CD4-positive, alpha-beta T cell treated with Interleukin-4 for 1 hour (primary cell): ENCODE measurements at places on chromosomes 1 and 21.
A peak's percentile ranks its signal among the peaks of the same experiment; 100 is the strongest.

DNA sequence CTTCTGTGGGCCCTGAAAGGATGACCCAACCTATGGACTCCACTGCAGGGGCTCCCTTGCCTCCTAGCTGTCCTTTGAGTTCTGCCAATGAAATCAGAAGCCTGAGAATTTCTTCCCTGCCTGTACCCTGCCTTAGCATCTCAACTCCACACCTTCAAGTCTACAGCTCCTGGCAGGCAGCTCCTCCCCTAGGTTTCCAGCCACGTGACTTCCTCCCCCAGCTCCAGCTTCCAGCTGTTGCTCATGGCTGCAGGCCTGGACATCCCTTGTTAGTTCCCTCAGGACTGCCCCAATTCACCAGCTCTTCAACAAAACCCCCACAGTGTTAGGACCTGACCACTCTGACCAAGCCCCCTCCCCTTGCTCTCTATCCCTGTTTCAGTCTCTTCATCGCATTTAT lies 2.4 kb downstream of the RCAN1 start:
- DNase-seq = no peak

DNA sequence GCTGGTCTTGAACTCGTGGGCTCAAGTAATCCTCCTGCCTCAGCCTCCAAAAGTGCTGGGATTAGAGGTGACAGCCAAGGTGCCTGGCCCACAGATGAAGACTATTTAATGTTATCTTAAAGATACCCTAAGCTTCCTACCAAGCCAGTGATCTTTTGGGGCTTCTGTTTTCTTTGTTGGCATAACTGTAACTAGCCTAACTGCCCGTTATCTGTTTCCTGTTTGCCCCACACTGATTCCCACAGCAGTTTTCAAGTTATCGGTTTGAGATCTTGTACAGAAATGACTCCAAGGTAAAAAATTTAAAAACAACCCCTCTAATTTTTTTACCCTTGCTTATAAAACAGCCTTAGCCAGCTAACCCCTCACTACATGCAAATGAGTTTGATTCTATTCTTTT lies 12.4 kb downstream of the SELL start:
- peak; percentile 53 for DNase-seq

DNA sequence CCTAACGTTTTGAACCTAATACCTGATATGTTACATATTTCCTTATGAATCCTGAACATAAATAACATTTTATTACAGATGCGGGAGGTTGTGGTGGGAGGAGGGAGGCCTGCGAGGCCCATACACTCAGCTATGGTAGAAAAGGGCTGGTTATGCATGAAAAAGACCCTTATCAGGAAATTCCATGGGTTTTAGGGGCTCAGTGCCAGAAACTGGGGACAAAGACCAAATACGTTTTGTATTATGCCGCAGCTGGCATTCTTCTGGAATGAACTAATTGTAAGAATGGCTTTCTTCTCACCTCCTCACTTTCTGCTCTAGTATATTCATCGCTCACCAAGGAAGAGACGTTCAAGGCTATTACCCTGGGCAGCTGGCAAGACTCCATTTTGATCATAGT lies 76.7 kb downstream of the ADSS2 start:
- no peak for DNase-seq

DNA sequence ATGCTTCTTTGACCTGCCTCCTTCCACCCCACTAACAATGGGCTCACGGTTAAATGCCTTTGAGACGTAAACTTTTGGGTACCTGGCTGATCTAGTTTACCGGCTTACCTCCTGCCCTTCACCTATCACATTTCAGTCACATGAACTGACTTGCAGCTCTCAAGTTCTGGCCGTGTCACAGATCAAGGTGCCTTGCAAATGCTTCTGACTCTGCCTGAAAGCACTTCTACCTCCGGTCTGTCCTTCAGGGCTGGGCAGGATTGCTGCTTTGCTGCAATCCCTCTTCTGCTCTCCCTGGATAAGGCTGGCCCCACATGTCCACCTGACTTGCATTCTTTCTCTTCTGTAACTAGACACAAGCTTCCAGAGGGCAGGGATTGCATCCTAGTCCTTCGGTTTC lies 69.0 kb downstream of the GRIK1 start:
- DNase-seq = no peak

DNA sequence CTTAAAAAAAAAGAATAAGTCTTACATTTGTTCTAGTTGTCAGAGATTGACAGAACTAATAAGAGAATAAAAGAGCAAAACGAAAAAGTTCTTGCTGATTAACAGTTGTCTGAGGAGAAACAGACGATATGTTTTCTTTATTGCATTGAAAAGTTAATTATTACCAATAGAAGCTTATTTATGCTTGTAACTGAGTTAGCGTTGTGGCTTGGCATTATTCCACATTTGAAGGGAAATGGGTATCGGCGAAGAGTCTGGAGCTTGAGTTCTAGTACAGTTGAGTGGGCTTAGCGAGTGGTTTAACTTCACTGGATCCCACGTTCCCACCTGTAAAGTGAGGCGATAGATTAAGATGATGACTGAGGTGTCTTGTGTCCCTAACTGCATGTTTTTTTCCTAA lies 109.0 kb downstream of the SDCCAG8 start:
- DNase-seq = no peak

DNA sequence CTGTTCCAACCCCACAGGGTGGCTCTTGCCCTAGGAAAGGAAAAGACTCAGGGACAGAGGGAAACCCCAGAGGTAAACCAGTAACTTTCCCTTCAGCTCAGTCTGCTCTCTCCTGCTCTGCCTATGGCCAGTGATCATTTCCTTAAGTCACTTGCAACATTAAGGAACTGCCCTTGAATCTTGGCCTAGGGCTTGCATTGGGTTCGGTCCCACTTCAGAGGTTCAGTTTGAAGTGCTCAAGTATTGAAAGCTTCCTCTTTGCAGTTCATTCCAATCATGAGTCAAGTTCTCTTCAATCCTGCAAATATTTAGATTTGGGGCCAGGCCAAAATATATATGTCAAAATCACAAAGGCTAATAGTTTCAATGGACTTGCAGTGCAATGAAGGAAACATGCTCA lies 97.7 kb upstream of the IRF2BP2 start:
- DNase-seq = no peak

GRCh38 chr1:155324037-155324716 lies 3.5 kb downstream of the RUSC1 start:
- peak; percentile 91 for DNase-seq

- peak; percentile 6 for DNase-seq
Observed at GRCh38 chr1:2604844-2605508, 18.4 kb downstream of the PRXL2B start.

- DNase-seq = no peak
Observed at GRCh38 chr1:12095452-12096263, 32.6 kb downstream of the TNFRSF8 start.

GRCh38 chr1:43235451-43236121 lies 34.2 kb upstream of the TMEM125 start:
- DNase-seq = no peak

DNA sequence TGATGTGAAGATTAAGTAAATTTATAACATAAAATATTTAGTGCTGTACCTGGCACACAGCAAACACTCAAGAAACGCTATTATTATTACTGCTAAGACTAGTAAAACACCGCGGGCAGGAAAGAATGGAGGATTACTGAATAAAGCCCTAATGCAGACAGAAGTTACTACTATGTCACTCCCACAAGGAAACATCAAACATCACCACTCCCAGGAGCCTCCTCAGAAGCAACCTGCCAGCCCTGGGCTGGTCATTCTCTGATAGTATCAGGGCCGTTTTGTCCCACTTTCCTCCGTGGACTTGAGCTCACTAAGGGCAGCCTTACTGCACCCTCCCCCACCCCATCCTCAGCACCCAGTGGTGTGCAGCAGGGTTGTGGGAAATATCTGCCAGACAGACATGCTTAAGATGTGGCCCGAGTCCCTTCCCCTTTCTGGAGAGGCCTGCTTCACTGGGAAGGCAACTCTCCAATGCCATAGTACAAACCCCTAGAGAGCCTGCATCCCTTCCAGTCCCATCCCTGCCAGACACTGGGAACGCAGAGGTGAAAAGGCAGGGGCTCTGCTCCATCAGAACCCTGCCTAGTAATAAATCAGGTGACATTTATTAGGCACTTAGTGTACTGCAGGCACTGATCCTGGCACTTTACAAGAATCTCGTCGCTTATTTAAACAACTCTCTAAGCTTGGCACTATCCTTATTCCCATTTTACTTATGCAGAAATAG lies 41.7 kb upstream of the ECE1 start:
- DNase-seq = no peak

- DNase-seq = no peak
Observed at GRCh38 chr1:86965012-86965826, 50.8 kb downstream of the HS2ST1 start.

- DNase-seq = no peak
Observed at GRCh38 chr21:15241997-15242736, 177.4 kb upstream of the NRIP1 start.

- no peak for DNase-seq
Observed at GRCh38 chr21:41764558-41765419, 2.1 kb downstream of the RIPK4 start.

- DNase-seq = no peak
Observed at GRCh38 chr21:21177353-21177986, 179.3 kb downstream of the NCAM2 start.
